ENCODE measurements at places on chromosomes 6 and 20.

DNA sequence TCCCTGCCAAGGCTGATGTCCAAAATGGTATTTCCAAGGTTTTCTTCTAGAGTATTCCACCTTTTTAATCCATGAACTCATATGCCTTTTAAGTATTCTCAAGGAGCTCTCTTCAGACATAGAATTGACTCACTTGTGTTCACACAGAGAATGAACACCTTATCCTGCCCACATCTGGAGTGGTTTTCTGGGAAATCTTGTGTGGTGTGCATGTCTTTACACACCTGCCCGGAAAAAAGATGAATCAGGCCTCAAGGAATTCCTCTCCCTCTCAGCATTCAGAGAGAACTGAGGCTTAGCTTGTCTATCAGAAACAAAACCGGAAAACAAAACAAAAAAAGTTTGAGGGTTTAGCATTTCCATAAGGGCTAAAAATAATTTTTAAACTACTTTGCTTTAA, 148.8 kb downstream of the TFAP2A start:
- no peak for DNase-seq

GRCh38 chr6:111922454-111923297, 49.4 kb upstream of the FYN start:
- DNase-seq: no peak

DNA sequence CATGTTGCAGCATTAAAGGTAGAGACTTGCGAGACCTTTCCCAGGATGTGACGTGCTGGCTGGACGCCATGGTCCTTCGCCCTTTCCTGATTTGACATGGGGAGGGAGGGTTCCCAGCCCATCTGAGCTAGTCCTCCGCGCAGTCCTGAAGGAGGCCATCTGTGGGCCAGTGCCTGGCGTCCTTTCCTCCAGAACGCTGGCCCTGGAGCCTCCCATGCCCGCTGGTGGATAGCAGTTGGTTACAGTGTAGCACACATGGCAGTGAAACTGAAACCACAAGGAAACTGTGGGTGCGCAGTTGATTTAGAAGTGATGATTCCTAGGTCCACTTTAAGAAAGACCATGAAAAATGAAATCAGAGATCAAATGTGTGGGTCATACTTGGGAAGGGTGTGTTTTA, 193.7 kb downstream of the CDH4 start:
- DNase-seq: no peak

GRCh38 chr20:309306-309840, 12.0 kb downstream of the ZCCHC3 start:
- DNase-seq: no peak

DNA sequence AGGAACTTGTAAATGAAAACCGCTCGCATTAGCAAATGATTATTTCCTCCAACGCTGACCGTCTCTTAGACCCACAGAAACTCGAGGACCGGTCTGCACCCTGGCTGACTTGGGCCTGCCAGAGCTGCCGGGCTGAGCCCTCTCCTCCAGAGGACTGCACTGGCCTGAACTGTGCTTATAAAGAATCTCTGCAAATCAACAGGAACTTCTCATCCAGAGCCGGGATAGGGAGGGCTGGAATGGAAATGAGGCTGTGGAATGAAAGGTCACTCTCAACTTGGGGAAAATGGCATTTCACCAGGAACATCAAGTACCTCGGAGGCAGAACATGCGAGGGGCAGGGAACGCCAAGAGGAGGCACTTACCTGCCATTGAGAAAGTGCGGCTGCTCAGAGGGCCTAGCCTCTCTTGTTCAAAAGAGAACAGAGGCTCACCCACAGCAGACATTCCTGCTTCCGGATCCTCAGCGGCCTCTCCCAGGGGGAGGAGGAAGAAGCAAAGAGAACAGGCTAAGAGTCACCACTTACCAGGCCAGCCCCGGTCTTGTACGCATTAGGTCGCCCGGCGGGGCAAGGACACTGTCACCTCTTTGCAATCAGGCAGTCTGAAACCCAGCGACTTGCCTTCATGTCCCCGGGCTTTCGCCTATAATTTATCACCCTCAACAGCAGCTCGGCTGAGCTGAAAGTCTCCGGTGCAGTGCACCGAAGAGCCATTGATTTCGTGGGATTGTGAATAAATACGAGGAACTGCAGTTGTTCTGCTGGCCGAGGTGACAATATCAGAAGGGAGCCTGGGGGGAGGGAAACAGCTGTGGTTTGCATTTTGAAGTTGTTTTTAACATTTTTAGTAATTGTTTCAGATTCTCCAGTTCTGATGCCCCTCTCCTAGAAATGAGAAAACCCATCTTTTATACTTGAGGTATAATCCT, 37.6 kb downstream of the ZMYND8 start:
- no peak for DNase-seq

DNA sequence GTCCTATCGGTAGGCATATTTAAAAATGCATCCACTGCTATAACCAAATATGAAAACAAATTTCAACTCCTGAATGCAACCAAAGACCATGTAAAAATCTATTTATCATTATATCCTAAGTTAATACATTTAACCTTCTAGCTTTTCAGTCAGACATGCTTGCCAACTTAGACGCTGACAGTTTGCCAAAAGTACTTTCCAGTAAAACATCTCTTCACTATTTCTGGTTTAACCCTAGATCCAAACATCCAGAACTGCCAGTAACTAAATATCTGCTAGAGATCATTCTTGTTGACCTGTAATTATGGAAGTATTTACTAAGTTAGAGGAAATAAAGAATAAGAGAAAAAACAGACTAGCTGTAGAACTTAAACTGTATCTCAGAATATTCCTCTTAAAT, 210.2 kb upstream of the THEMIS start:
- no peak for DNase-seq

DNA sequence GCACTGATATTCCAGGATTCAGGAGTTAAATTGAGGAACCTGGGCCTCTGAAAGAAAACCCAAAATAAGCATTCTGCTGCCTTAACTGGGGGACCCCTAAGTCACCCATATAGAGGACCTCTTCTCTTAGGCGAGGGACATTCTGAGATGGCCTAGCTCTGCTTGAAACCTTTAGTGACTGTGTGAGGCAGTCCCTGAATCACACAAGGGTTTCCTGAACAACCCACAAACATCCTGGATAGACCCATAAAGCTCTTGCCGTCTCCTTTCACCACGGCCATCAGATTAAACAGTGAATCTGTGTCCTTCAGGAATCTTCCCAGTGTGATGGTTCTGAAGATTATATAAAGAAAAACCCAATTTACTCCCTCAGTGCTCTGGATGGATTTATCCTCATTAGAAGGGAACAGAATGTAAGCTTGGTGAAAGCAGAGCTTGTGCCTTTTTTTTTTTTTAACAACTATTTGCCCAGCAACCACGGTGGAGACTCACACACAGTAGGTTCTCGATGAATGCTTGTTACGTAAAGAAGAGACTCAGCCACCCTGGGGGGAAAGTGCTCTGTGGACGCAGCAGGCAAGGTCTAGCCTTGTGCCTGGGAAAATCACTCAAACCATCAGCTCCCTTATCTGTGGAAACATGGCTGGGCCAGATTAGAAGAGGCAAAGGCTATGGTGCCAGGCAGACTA, 39.1 kb upstream of the SIRPG start:
- DNase-seq: no peak

- DNase-seq: no peak
Measured at GRCh38 chr6:195861-196360, 96.4 kb upstream of the DUSP22 start.

DNA sequence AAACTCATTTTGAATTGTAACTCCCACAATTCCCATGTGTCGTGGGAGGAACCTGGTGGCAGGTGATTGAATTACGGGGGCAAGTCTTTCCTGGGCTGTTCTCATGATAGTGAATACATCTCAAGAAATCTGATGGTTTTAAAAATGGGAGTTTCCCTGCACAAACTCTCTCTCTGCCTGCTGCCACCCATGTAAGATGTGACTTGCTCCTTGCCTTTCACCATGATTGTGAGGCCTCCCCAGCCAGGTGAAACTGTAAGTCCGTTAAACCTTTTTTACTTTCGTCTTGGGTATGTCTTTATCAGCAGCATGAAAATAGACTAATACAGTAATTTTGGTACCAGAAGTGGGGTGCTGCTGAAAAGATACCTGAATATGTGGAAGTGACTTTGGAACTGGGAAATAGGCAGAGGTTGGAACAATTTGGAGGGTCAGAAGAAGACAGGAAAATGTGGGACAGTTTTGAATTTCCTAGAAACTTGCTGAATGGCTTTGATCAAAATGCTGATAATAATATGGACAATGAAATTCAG, 41.4 kb upstream of the SAMHD1 start:
- no peak for DNase-seq

- no peak for DNase-seq
Measured at GRCh38 chr6:161437851-161438250, 164.0 kb upstream of the AGPAT4 start.

GRCh38 chr6:170167657-170168159, 123.2 kb downstream of the DLL1 start:
- no peak for DNase-seq

DNA sequence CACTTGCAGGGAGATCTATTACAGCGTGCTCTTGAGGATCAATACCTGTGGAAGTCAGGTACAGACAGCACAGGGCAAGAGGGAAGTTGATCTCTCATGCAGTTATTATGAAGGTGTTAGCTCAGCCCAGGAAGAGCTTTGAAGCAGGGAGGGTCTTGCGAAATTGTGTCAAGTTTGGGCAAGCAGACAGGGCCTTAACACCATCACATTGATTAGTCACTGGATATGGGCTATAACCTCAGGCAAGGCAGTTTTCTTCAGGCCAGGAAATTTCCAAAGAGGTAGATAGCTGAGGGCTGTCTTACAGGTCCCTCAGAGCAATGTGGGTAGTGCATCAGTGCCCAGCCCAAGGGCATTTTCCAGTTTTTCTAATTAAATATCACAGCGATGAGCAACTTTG, 643.8 kb downstream of the DHX35 start:
- no peak for DNase-seq

GRCh38 chr6:139905404-139906052, 531.1 kb upstream of the CITED2 start:
- no peak for DNase-seq

DNA sequence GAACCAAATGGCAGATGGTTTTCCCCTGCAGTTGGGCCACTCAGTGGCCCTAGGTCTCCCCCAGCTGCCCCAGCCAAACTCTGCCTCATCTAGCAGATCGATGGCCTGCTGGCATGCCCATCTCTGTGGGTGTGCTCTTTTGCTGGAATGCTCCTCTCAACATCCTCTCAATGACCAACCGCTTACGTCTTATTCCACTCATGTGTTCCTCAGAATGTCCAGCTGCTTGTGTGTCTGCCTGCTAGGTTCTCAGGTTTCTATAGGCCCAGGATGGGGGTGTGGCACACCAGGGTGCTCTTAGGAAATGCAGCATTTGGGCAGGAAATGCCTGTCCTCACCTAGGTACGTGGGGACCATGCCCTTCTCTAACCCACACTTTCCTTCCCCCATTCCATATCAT, 509.9 kb upstream of the SYNCRIP start:
- no peak for DNase-seq

DNA sequence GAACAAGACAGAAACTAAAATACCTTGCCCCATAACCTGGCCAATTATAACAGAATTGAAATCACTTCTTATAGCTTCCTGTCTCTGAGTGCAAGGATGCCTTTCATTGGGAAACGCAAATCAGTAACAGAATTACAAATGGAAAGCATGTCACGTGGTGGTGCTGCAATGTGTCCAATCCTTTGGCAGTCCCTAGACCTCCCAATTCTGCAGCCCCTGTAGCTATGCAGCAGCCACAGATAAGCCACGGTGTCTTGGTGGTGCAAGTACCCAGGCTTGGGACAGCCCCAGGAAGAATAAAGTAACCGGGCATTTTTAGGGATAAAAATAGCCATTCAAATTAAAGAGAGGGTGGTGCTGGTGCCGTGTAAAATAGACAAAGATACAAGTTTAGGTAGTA, 134.6 kb upstream of the CCN2 start:
- DNase-seq: no peak

GRCh38 chr20:63767886-63768285, 28.3 kb downstream of the SLC2A4RG start:
- DNase-seq: no peak

- DNase-seq: no peak
Measured at GRCh38 chr6:52829046-52829817, 11.4 kb downstream of the GSTA5 start.

DNA sequence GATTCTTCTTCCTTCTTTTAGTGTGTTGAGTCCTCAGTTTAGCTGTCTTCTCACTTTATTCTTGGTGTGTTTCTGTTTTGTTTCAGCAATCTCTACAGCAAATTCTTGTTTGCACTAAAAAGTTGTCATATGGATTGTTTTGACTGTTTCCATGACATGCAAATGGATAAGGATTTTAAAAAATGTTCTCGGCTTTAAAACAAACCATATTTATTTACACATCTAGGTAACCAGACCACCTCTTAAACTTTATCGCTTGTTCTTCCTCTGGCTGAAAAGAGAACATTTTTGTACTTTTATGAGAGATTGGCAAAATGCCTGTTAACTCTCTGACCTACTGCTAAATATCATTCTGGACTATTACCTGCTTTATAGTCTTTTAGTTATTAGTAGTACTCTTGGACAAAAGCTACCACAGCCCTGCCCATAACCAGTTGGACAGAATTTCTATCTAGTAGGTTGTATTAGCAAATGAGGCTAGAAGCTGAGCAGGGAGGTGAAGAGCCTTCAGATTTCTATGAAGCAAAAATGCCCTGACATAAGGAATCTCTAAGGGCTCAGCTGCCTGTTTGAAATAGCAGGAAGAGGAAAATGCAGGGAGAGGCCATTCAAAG, 268.3 kb downstream of the CD109 start:
- DNase-seq: no peak

DNA sequence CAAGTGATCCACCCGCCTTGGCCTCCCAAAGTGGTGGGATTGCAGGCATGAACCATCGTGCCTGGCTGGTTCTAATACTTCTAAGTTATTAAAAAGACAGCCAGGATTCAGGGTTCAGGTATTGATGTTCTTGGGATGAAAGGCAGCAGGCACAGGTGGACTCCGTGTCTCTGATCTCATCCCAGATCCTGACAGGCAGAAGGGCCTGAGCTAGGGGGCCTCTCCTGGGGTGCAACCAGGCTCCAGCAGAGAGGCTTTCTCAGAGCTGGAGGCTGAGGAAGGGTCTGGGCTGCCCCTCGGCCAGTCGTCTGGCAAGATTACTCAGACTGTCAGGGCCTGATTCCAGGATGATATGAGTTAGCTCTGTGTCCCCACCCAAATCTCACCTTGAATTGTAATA, 106.3 kb downstream of the SCML4 start:
- DNase-seq: no peak

GRCh38 chr6:42449917-42450476, 1.7 kb downstream of the TRERF1 start:
- DNase-seq: no peak

- DNase-seq: no peak
Measured at GRCh38 chr6:108763931-108764579, 84.2 kb upstream of the ARMC2 start.

GRCh38 chr20:41205313-41205712, 68.0 kb downstream of the PLCG1 start:
- DNase-seq: no peak

- no peak for DNase-seq
Measured at GRCh38 chr6:93453956-93454355, 34.6 kb upstream of the EPHA7 start.

DNA sequence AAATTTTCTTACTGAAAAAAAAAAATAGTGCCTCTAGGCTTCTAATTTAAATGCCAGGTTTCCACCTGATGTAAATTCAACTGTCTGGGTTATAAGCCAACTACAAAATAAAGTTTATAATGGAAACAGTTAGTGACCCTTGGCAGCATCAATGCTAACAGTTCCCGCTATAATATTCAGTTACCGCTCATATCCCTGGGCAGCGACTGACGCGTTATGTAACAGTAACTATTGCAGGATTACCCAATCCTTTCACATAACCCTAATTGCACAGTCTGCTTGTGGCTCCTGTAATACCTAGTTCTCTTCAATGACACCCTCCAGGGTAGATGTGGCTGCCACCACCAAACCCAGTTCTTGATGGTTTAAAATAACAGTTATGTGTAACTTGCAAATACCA, 208.6 kb downstream of the MOXD1 start:
- DNase-seq: no peak

Measured in stimulated activated CD8-positive, alpha-beta memory T cell treated with anti-CD3 and anti-CD28 coated beads, Interleukin-7, amount 100 ng/mL, for 1 hour (primary cell).